ENCODE measurements at places on chromosomes 11 and 22.
A peak's percentile ranks its signal among the peaks of the same experiment; 100 is the strongest.

- no peak for DNase-seq
Observed at GRCh38 chr22:42967005-42967404, 47.9 kb downstream of the PACSIN2 start.

DNA sequence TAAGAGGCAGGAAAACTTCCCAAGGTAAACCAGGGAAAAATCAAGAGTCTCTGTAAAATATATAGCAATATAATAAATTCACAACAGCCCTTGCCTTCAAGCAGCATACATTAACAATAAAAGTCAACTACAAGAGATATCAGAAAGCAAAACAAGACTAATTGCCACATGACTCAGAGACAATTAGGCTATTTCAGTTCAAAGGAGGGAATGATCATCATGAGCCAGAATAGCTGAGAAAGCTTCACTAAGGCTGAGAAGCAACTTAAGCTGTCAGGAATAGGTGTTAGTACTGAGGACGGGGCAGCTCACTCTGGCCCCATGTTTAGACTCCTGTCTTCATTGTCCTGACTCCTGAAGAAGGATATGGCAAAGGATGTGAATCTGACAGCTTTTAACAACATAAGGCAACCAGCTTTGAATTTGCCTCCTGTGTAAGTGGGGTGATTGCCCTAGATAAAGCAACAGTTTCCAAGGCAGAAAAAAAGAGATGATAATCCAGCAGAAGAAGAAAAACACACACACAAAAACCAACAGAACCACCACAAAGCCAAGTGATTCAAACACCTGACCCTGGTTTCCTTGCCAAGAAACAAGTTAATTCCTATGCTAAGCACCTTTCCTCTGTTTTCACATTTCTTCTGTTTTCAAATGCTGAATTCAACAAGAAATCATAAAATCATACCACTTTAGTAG, 60.8 kb downstream of the SIK3 start:
- no peak for DNase-seq

- peak; percentile 31 for DNase-seq
Observed at GRCh38 chr11:47270331-47271271, 668 bp downstream of the MADD start.

GRCh38 chr22:27783436-27784119, 18.0 kb downstream of the MN1 start:
- no peak for DNase-seq

DNA sequence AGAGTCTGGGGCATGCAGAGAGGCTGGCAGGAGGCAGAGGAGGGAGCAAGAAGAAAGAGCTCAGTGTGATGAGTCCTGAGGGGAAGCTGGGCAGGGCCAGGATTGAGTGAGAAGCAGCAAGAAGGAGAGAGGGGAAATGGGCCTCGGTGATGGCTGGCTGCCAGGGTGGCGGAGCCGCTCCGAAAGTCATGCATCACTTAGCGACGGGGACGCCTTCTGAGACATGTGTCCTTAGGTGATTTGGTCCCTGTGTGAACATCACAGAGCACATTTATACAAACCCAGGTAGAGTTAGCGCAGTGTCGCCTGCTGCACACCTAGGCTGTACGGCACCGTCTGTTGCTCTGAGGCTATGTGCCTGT, 15.1 kb downstream of the TBC1D22A start:
- no peak for DNase-seq

Data from substantia nigra (tissue), 51 donors.